Astrocyte of the cerebellum (primary cell): ENCODE measurements at places on chromosomes 2 and 18.

DNA sequence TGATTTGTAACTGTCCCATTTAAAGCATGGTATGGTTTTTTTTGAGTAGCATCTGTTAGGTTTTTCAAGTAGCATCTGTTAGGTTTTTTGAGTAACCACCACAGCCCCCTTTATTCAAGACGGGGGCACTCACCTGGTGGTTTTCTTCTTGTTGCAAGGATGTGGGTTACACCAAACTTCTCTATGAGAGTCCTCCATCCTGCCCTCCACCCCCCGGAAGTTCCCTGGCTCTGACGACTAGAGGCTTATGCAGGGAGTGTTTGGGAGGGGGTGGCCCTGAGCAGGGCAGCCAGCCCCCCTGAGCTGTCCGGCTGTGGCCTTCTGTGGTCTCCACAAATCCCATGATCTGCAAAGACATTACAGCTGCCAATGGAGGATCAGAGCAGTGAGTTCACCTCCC, 39.3 kb downstream of the MTCL1 start:
- no peak for DNase-seq

DNA sequence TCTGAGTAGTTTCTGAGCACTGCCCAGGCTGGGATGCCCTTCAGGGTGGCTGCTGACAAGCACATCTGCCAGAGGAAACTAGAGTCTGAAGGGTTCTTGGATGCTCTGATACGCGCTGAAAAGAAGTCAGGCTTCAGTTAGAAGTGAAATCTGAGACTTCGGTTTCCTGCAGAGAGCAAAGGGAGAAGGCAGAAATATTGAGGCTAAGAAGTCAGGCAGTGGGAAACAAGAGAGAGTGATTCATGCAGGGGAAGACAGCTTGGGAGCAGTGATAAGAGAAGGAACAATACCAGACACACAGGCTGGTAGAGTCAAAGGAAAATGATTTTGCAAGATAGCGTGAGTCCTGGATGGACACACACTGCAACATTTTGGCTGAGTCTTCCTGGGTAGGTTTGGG, 51.0 kb upstream of the BOD1L2 start:
- DNase-seq, result no peak

DNA sequence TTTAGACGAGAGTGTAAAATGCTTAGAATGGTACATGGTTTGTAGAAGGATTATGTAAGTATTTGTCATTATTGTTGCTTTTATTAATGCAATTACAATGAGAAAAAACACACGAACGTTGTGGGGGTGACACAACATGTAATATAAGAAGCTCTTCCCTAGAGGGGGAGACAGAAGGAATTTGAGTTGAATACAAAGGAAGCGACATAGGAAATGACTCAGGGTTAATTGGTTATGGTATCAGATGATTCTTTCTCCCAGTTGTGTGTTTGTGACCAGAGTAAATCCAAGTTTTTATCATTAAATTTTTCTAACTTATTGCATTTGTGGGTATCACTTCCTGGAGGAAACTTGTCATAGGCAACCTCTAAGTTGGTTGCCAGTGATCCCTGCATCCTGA, 625.6 kb upstream of the CDH2 start:
- no peak for DNase-seq

DNA sequence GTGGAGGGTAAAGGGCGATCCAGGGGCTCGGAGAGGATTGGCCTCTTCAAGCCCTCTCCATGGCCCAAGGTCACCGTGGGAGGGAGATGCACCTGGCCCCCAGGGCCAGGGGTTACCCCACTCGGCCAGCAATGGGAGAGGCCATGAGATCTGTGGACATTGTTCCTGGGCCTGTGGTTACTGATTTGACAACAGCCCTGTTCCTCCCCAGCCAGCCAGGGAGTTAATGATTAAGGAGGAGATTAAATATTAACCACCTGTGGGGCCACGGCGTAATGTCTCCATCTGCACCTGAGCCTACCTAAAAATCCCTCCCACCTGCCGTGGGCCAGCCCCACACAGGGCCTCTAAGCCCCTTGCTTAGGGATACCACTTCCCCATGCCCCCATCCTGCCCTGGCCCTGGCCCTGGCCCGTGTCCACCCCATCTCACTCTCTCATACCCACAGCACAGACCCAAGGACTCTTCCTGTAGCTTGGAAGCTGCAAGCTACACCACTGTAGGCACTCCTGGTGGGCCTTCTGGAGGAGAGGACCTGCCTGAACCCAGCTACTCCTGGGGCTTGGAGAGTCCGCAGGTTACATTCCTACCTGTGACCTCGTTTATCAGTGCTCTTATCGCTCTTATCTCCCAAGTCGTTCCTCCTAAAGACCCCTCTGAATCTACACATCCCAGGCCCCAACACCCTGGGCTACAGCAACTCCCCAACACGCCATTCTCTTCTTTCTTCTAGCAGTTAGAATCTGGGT, 32.1 kb downstream of the ZFP36L2 start:
- DNase-seq, result no peak

- DNase-seq, result no peak
Observed at GRCh38 chr18:37435150-37435867, 130.3 kb downstream of the CELF4 start.

DNA sequence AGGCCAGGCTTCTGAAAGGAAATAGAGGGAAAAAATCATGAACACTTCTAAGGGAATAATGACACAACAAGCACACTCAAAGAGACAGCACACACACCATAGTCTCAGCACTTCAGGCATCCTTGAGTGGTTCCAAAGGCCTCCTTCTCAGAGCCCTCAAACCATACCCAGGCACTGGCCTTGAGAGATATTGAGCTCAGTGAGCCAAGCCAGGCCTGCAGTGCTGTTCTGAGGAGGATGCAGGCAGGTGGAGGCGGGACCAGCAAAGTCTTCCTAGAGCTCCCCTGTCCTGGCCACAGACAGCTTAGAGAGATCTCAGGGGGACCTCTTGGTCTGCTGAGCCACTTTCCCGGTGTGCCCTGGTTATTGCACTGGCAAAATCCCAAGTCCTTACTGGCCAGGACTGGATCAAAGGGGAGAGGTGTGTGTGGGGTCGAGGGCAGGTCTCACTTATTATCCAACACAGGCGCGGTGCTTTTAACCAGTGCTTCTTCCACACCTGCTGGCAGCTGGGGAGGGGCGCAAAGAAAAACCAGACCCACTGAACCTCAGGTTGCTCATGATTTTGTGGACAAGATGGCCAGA, 86.8 kb upstream of the HAAO start:
- DNase-seq, result no peak

DNA sequence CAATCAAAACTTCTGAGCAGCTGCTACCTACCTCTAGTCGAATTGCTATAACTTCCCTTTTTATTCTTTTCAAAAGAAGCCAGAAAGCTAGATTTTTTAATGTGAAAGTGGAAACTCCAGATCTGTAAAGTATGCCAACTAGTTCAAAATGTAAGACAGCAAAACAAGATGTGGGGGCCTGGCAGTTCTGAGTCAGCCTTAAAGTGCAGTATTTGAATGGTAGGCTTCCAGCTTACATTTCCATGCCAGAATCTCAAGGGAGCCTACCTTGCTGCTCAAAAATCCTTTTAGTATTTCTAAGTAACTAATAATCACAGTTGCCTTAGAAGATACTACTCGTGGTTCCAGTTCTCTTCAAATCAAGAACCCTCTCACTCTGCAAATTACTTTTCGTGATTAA, 1288.7 kb downstream of the LRP1B start:
- no peak for DNase-seq

DNA sequence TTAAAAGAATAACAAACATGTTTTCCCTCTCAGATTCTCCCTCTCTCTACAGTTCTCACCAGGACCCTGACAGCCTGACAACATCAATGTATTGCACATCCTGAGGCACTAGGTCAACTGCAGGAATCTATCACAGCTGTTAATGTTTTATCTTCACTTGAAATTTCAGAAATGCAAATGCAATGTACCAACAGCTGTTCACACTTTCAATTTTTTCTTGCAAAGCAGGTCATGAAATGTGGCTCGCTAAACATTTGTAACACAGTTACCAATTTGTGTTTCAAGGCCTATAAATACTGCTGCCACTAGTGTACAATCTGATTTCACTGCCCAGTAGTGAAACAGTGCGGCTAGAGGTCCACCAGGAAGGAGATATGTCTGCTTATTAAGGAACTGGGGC, 147.8 kb downstream of the EXOC6B start:
- no peak for DNase-seq

- DNase-seq, result no peak
Observed at GRCh38 chr2:98711506-98711905, 19.4 kb downstream of the MGAT4A start.

DNA sequence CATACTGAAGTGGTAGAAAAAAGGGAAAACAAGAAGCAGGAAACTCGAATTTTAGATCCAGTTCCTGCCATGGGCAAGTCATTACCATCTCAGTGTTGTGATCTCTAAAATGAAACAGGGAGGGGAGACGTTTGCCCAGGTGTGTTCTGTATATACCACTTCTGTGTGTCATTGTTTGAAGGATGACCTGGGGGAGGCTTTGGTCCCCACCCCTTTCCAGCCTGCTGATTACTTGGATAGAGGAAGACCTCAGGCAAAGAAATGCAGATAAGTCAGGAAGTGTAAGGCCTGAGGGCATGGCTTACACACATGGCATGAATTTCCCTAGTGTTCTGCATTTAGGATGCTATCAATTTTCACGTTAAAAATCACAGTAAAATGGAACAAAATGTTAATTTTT, 205.2 kb upstream of the CXCR4 start:
- no peak for DNase-seq

GRCh38 chr18:56067969-56068671, 480.1 kb upstream of the TCF4 start:
- DNase-seq, result peak; percentile 34

- DNase-seq, result peak; percentile 82
Observed at GRCh38 chr2:233486778-233487552, 79.6 kb downstream of the USP40 start.

- no peak for DNase-seq
Observed at GRCh38 chr2:20965221-20965620, 78.7 kb downstream of the APOB start.

- DNase-seq, result no peak
Observed at GRCh38 chr2:231673348-231673770, 35.0 kb upstream of the PTMA start.

DNA sequence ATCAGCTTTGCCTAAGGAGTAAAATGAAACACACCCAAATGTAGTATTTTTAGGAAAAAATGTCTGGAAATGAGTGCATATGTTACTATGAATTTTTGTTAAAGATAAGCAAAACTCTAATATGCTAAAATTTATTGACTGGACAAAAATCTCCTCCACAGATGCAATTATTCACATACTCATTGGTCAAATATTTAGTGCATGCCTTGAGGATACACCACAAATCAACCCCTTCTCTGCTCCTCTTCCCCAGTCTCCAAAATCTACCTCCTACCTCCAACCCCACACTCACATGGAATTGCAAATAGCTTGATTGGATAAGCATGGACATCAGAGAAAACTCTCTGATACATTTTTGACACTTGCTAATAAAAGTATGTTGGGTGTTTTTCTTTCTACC, 95.6 kb upstream of the CDC42EP3 start:
- no peak for DNase-seq

- DNase-seq, result no peak
Observed at GRCh38 chr2:235139956-235140800, 188.4 kb downstream of the SH3BP4 start.

GRCh38 chr2:99776206-99776905, 286.5 kb upstream of the REV1 start:
- DNase-seq, result no peak

GRCh38 chr2:172628085-172628484, 72.2 kb downstream of the PDK1 start:
- DNase-seq, result no peak

GRCh38 chr2:202060218-202060617, 12.8 kb upstream of the KIAA2012 start:
- no peak for DNase-seq

DNA sequence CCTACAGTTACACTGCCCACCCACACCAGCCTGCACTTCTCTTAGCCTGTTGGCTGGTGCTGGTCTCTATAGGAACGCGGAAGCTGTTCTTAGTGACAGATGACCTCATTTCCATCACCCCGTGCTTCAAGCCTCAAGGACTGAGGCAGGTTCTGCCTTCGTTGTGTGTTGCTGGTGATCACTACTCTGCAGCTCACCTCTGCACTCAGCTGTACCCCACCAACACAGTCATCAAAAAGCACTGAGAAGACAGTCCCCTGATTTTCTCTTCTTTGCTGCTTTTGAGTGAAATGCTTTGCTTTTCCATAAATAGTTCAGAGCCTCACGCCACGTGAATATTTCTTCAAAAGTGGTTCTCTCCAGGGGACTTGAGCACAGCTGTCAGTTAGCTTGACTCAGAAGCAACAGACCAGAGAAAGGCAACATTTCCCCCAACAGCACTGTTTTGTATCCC, 225.7 kb upstream of the CCDC150 start:
- DNase-seq, result no peak

- no peak for DNase-seq
Observed at GRCh38 chr18:31041271-31042083, 1.1 kb downstream of the DSC3 start.

DNA sequence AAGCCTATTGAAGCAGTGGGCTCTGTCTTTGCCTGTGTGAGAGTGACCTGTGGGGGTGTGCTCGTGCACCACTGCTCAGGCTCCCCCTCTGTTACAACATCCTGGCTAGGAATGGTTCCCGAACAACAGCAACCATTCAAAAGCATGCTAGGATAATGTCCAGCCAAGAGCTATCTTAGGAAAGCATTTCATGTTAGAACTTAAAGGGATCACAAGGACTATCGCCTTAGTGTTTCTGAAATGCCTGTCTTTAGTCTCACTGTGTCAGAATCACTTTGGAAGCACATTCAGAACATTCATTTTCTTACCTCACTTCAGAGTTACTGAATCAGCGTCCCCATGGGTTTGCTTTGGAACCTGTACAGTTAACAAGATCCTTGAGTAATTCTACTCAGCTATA, 134.9 kb upstream of the DSEL start:
- no peak for DNase-seq

DNA sequence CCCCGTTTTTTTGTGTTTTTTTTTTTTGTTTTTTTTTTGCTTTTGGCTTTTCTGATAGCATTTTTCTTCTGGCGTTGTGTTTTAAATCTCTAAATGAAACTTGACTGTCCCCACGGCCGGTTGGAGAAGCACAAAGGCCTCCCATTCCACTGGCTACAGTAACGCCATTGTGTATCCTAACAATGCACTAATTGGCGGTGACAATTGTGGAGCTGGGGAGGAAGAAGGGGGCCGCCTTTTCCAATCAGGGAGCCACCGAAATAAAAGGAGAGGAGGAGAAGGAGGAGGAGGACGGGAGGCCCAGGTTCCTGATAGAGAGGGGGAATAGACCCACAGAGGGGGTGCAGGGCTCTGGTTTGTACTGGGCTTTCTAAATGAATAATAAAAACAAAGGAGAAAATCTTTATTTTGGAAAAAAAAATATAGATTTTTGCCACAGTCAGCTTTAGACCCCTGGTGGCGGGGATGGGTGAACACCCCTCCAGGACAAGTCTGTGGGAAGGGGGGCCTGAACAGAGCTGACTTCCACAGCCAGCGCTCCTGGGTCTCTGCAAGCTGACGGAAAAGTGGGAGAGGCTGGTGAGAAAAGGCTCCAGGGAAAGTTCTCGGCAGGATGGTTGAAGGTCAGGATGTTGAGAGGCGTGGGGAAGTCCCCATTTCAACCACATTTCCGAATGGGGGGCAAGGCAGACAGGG, 43.7 kb upstream of the FZD5 start:
- DNase-seq, result no peak

- DNase-seq, result no peak
Observed at GRCh38 chr2:71465356-71465755, 12.0 kb downstream of the DYSF start.

GRCh38 chr2:68385220-68385906, 20.3 kb downstream of the PLEK start:
- no peak for DNase-seq
